Endothelial cell of umbilical vein (primary cell): ENCODE measurements at places on chromosomes 7 and 10.
A peak's percentile ranks its signal among the peaks of the same experiment; 100 is the strongest.

GRCh38 chr10:73060738-73061635 lies 35.7 kb downstream of the P4HA1 start:
- peak; percentile 59 for DNase-seq

DNA sequence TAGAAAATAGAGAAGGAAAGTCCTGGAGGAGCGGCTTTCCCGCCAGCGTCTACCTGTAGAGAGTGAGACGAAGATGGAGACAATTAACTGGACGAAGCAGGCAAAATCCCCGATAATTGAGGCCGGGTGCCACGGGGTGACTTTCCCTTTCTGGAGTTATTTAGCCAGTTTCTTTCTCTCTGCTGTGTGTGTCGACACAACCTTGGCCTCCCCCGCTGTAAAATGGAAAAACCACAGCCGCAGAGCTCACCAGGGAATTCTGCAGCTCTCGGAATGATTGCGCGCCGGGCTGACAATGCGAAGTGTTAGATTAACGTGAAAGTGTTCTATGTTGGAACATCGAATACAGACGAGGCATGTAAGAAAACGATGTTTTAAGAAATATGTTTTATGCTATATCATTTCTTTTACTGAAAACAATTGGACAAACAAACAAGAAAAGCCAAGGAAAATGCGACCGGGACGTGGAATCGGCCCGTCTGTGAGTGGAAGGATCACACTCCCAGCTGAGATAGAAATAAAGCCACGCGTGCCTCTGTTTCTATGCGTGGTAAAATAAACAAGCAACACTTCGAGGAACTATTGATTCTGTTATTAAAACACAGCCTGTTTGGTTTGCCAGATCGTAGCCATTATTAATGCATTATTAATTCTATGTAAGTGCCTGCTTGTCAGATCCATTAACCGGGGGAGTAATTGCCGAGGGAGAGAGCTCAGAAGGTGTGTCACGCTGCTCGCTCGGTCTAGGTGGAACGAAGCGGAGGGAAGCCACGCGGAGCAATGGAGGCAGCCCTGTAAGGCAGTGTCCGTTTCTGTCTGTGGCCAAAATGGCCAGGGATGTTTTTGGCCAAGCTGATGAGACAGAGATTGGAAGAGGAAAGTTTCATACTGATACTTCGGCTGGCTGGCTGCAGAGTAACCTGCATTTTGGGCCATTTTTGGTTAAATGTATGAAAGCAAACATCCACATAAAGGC lies 129.4 kb downstream of the DNAJB6 start:
- no peak for DNase-seq

- no peak for DNase-seq
These were observed 16.0 kb downstream of the GRIFIN start for GRCh38 chr7:2460188-2460587.

DNA sequence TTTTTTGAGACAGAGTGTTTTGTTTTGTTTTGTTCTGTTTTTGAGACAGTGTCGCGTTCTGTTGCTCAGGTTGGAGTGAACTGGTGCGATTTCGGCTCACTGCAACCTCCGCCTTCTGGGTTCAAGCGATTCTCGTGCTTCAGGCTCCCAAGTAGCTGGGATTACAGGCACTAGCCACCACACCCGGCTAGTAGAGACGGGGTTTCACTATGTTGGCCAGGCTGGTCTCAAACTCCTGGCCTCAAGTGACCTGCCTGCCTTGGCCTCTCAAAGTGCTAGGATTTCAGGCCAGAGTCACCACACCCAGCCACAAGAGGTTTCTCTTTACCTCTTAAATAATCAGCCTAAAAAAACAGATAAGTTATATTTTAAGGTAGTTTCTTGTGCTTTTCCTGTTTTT lies 8.7 kb upstream of the ARHGAP12 start:
- DNase-seq = no peak

DNA sequence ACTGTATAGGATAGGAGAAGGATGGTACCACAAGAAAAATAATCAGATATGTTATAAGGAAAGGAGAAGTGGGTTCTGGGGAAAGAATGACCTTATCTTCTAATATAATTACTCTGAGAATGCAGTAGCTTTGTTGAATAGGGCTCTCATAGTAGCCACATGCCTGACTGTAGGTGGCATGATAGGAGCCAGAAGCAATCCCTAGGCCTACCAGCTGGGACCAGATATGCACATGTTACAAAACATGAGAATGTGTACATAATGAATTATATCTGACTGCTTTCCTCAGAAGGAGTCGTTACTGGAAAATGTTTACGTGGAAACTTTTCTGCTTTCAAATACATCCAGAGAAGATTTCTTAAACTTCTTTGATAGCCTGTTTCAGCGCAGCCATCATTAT lies 53.2 kb upstream of the FAM3C start:
- DNase-seq = no peak

- no peak for DNase-seq
These were observed 30.0 kb downstream of the STK17A start for GRCh38 chr7:43612599-43613589.

- no peak for DNase-seq
These were observed 6.8 kb downstream of the PON1 start for GRCh38 chr7:95317546-95317945.

GRCh38 chr10:60375293-60376004 lies 14.2 kb downstream of the ANK3 start:
- DNase-seq = no peak
